ENCODE measurements at places on chromosomes 1 and 21. TPM values are rescaled to one million over a fixed set of nuclear protein-coding genes. Genes with fewer than 3 reads are reported as not detected.

The DNM3 gene
- 15.4 TPM for total RNA-seq

The MLLT11 gene
- 0.72 TPM for total RNA-seq

The ASPM gene
- total RNA-seq, result 0.46 TPM

The NUP133 gene
- total RNA-seq, result 33.8 TPM

- DNase-seq, result peak; percentile 77
Observed at GRCh38 chr1:37795340-37796125, 1.9 kb downstream of the MANEAL start.

DNA sequence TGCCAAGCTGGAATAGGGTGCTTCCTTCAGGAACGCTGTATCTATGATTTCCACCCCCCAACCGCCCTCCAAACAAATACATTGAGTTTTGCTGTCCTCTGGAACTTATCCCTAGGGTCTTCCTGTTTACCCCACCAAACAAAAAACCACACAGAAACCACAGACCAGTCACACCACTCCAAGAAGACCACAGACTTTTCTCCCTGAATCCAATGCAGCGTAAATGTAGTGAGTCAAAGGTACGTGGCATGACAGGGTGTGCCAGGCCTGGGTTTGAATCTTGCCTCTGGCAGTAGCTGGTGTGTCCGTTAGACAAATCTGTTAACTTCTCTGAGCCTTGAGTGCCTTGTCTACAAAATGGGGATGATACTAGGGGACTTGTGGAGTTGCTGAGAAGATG lies 27.8 kb downstream of the ASAP3 start:
- no peak for DNase-seq

GRCh38 chr1:76038287-76039004 lies 36.1 kb upstream of the ST6GALNAC3 start:
- DNase-seq, result no peak

DNA sequence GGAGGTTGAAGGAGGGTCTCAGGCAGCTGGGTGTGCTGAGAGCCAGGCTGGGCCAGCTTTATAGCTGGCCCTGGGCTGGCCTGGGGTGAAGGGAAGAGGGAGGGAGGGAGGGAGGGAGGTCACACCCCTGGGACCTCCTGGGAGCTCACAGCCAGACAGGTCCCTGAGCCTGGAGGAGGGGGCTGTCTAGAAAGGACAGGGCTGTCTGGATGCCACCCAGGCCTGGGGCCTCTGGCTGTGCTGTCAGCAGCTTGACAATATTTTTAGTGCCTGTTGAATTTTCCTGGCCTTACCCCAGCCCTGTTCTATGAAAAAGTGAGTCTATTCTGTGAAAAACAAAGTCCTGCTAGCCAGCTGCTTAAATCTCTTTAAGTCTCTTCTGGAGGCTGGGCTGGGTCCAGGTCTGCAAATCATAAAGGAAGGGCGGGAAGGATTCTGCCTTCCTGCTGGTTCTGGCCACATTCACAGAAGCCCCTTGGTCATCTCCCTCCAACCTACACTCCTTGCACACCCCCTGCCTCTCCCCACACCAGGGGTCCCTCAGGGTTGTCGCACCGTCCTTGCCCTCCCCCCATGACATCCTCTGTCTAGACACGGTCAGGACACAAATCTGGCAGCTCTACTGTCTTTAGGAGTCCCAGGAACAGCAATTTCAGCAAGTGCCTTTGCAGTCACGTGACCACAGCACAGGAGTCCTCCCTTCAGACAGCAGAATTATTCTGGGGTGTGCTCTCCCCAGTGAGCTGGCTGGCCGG lies at the start of gene LEFTY2:
Gene LEFTY2 (minus strand): TSS at position 34 of the 755 bp plus-strand sequence. CDS start 80 bp downstream, outside the sequence.
- no peak for DNase-seq

DNA sequence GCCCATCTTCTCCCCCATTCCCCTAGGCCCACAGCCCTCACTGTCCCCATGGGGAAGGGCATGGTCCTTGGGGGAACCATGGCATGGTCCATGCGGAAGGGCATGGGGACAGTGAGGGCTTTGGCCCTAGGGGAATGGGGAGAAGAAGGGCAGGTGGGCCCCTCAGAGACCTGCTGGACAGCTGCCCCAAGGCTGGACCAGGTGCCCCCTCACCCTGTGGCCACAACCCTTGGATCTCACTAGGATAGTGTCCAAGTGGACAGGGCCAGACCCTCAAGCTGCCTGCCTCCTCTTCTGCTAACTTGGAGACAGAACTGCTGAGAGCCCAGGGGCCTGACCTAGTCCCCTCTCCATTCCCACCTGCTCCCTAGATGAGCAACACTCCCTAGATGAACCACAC lies 12.4 kb upstream of the SMYD3 start:
- DNase-seq, result no peak
